A549 (cell line): ENCODE measurements at places on chromosomes 1 and 21. TPM values are rescaled to one million over a fixed set of nuclear protein-coding genes. Genes with fewer than 3 reads are reported as not detected.

The FCGR1A gene
- polyA plus RNA-seq: not detected in 3 replicates

The NTRK1 gene
- 0.08 to 0.18 TPM (median 0.10 TPM) in 3 replicates for polyA plus RNA-seq

The TEDDM1 gene
- polyA plus RNA-seq: not detected in 3 replicates

The ZNF326 gene
- polyA plus RNA-seq: 47.8 to 52.2 TPM (median 50.0 TPM) in 3 replicates

The NPHS2 gene
- polyA plus RNA-seq: not detected in 3 replicates

The ORC1 gene
- 17.7 to 18.9 TPM (median 18.2 TPM) in 3 replicates for polyA plus RNA-seq

The GJB3 gene
- polyA plus RNA-seq: 0.75 to 0.84 TPM (median 0.76 TPM) in 3 replicates

The ZBTB40 gene
- polyA plus RNA-seq: 6.4 to 7.0 TPM (median 7.0 TPM) in 3 replicates

The MLLT11 gene
- 26.0 to 28.2 TPM (median 26.5 TPM) in 3 replicates for polyA plus RNA-seq
